ENCODE measurements at places on chromosomes 2 and 18.
A peak's percentile ranks its signal among the peaks of the same experiment; 100 is the strongest.

DNA sequence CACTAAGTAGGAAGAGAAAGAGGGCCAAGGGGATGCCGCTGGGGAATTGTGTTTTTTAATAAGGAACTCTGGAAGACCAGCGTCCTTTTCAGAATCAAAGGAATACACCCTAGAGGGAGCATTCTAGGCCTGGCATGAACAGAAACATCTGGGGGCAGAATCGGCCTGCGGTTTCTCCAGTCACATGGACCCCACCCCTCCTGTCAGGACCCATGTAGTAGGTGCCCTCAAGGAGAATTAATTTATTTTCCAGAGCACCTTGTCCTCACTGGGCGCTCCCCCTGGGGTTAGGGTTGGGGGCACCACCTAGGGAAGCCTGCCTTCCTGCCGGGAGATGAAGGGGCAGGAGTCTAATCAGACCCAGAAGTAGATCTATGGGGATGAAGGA, 44.2 kb downstream of the TMEM37 start:
- DNase-seq, result no peak

GRCh38 chr18:29164993-29165599, 988.2 kb upstream of the CDH2 start:
- DNase-seq, result peak; percentile 93

DNA sequence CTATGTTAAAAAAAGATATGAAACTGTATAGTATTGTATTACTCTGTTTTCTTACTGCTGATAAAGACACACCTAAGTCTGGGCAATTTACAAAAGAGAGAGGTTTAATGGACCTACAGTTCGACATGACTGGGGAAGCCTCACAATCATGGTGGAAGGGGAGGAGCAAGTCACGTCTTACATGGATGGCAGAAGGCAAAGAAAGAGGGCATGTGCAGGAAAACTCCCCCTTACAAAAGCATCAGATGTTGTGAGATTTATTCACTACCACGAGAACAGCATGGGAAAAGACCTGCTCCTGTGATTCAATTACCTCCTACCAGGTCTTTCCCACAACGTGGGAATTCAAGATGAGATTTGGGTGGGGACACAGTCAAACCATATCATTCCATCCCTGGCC, 57.0 kb downstream of the NCOA1 start:
- no peak for DNase-seq

GRCh38 chr18:55234366-55235093, 275.3 kb upstream of the CCDC68 start:
- peak; percentile 57 for DNase-seq

DNA sequence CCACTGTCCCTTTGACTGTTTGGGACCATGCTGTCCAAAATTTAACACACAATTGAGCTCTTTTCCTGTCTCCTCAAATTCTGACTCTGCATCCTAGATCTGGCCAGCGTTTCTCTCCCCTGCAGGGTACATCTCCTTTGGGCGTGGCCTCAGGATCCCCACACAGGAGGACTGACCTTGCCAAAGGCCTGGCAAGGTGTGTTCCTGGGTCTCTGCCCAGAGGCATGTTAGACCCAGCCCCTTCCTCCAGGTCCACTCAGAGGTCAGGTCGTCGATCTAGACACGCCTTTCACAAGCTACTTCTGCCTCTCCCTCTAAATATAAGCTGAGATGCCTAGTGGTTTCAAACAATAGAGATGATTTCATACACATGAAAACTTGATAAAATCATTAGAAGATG, 45.4 kb upstream of the SMIM21 start:
- no peak for DNase-seq

DNA sequence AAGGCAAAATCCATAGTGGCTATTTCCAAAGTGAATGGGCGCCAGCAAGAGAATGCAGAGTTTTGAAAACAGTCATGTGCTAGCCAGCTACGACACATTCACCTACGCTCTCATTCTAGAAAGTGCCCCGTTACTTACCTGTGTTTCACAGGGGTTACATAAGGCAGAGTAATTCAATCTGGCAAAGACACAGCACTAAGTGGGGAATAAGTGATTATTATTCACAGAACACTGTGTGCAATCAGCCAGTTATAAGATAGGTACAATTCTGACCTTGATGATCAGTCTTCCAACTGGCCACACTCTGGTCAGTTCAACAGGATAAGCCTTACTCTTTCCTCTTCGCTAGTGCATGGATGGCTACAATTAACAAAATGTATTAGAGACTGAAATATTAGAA, 105.8 kb downstream of the CABYR start:
- no peak for DNase-seq

DNA sequence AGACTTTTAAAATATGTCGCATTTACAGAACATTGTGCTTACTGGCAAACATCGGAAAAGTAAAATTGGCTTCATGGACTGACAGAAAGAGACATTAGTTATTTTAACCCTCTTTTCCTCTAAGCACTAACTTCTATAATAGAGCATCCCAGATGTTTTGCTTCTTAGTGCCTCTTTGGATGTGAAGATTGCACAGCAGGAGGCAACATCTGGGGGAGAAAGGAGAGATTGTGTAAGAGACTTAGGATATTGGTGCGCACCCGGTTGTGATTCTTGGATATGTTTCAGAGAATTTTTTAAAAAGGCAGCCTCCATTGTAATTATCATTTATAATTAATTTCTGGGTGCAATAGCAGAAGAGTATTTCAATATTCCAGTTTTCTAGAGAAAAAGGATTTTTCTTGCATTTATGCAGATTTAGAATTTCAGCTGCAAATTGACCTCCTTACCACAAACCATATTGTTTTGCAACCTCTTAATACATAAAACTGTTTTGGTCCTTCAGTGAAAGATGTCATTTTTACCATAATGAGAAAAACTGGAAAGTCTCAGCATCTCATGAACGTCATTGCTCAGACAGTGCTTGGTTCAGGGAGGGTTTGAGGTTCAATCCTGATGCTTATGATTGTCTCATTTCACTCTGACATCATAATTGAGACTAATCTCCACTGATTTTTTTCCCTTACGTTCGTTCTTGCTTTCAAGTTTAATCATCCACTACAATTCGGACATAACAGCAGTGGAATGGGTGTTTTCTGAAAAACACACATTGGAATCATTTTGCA, 404.3 kb downstream of the ZNF521 start:
- no peak for DNase-seq

GRCh38 chr18:35662293-35663062, 80.9 kb downstream of the GALNT1 start:
- no peak for DNase-seq

DNA sequence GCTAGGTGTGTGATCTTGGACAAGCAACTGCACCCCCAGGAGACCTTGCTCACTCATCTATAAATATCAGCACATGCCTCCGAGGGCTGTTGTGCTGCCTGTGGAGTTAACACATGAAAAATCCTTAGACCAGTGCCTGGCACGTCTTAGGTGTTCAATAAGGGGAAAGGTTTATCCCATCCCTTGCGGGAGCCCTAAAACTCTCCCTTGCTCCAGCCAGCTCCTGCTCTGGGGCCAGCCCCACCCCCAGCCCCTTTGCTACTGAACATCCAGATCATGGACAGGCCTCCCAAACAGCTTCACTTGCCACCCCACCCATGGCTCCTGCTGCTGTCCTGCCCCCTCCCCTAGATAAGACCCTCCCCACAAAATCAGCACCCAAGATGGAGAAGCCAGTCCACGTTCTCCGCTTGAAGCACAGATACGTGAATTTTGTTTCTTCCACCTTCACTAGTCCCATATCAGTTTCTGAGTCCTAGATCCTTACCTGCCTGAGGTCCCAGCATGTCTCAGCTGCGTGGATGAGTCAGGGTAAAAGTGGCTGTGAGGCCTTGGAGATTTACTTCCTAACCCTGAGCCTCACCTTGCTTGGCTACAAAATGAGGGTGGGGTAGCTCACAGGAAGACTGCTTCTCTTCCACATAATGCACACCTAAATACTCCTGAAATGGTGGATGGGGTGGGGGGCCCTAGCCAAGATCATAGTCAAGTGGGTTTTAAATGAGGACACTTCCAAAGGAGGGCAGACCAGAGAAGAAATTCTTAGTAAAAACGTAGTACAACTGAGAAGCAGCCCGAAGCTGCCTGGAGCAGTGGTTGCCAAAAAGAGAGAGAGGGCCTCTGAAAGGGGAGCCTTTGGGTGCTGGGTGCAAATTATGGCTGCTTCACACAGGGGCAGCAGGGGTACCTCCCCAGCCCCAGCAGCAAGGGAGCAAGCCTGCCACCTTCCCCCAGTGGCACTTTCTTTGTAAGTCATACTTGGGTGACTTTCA, 40.4 kb downstream of the C1QL2 start:
- DNase-seq, result no peak

GRCh38 chr18:77063260-77063659, 69.3 kb downstream of the MBP start:
- peak; percentile 81 for DNase-seq

GRCh38 chr2:175476374-175476773, 294.9 kb upstream of the ATP5MC3 start:
- no peak for DNase-seq

DNA sequence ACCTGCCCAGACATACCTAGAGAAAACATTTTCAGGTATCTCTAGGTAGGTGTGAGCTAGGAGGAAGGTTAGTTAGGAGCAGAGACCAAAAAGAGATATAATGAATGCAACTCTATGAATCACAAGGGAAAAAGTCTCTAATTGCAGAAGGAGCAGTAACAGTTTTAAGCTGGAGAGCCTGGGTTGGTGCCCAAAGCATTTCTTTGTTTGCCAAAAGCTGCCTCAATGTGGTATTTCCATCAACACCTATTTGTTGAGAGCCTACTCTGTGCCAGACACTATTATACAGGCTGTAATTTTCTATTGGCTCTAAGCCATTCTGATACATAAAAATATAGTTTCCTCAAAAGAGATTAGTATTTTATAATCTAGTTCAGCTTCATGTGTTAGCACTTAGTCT, 141.6 kb downstream of the UBE2E3 start:
- no peak for DNase-seq

DNA sequence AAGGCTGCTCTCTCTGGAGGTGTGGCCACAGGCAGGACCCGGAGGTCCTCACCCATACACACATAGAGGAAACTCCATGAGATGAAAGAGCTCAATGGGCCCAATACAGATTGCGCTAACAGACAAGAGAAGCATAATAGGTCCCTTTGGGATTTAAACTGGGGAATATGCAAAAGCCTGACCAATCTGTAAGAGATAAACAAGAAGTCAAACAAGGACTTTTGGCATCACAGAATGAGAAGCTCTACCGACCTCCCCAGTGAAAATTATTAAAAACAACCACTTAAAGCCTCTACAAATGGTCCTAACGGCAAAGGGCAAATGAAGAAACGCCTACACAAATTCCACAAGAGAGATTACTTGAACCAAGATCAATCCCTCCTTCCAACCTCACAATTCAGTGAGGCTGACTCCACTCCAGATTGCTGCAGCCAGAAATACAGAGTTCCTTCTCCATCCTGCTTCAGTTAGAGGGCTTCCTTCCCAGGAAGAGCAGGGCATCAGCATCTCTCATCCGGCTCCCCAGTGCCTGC, 10.8 kb downstream of the IWS1 start:
- DNase-seq, result no peak

- DNase-seq, result no peak
These were observed 44.4 kb downstream of the FHOD3 start for GRCh38 chr18:36341944-36342343.

- DNase-seq, result no peak
These were observed 24.7 kb downstream of the B4GALT6 start for GRCh38 chr18:31659576-31660177.

GRCh38 chr2:26054598-26055348, 20.9 kb downstream of the RAB10 start:
- DNase-seq, result no peak

DNA sequence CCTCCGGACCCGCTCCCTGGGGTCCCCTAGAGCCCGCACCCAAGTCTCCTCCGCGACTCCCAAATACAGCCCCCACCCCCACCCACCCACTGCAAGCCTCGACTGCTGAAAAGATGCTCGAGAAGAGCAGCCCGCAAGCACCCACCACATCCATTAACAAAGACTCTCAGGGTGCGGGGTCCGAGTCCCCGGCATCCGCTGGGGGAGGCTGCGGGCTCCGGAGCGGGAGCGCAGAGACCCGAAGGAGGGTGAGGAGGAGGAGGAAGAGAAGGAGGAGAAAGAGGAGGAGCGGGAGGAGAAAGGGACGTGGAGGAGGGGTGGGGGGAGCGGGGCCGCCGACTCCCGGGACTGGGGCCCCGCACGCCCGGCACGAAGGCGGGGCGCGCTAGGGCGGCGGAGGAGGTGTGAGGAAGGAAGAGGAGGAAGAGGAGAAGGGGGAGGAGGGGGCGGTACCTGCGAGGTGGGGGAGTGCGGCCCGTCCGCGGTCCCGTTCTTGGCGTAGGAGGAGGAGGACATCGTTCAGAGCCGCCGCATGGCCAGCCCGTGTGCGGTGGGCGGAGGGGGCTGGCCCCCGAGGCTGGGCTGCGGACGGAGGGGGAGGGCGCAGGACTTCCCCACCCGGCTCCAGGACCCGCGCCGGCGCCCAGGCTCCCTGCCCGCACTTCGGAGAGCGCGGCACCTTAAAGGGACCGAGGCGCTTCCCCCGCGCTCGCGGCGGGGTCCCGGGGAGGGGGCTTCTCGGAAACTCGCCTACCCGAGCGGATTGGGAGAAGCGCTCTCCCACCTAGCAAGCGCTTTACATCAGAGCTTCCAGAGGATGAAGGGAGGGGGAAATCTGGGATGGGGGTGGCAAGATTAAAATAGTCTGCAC, at the start of gene CACNB4:
CACNB4 (minus strand) TSS at position 549 of the 871 bp plus-strand sequence.
- no peak for DNase-seq

DNA sequence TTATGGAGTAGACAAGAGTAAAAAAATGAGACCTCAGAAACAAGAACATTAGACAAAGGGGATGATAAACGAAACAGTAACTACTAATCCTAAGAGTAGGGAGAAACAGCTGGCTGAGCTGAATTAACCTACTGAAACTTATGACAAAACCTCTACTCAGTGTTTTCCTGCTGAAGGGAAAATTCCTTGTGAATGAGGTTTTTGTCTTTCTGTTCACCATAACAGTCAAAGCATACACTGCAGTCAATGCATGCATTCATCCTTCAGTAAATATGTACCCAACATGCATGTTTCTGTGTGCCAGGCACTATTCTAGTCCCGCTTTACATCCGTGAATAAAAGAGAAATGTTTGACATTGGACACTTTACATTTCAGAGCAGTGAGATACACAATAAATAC, 805.6 kb upstream of the KLHL29 start:
- no peak for DNase-seq

DNA sequence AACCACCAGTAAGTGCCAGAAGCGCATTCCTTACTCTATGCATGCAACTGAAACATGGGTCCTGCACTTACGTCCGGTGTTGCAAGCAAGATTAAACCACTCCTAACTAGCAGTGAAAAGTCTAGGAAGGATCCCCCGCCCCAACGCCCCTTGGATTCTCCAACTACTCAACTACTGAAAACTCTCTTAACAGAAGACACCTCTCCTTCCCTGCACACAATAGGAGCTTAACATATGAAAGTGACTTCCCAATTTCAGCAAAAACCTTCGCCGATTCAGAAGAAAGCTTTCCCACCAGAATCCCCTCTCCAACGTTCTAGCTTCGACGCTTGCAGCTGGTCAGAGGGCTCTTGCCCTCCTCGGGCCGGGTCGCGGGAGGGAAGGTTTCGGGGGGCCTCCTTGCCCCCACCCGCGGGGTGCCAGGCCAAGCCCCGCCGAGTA, 578 bp downstream of the IWS1 start:
- DNase-seq, result peak; percentile 55

- DNase-seq, result no peak
These were observed 29.6 kb upstream of the CABLES1 start for GRCh38 chr18:23105581-23106219.

GRCh38 chr2:136135921-136136906, 18.3 kb upstream of the CXCR4 start:
- DNase-seq, result no peak

- DNase-seq, result no peak
These were observed 697.2 kb upstream of the SLC8A1 start for GRCh38 chr2:41149054-41149453.
